ENCODE measurements at places on chromosomes 13 and 19. TPM values are rescaled to one million over a fixed set of nuclear protein-coding genes. Genes with fewer than 3 reads are reported as not detected.
A peak's percentile ranks its signal among the peaks of the same experiment; 100 is the strongest.

Gene HS6ST3
- not detected for total RNA-seq

Gene ZNF99
- total RNA-seq, result not detected

Gene ZNF415
- total RNA-seq, result 3.2 TPM

Gene TSSK6
- total RNA-seq, result 0.74 TPM

DNA sequence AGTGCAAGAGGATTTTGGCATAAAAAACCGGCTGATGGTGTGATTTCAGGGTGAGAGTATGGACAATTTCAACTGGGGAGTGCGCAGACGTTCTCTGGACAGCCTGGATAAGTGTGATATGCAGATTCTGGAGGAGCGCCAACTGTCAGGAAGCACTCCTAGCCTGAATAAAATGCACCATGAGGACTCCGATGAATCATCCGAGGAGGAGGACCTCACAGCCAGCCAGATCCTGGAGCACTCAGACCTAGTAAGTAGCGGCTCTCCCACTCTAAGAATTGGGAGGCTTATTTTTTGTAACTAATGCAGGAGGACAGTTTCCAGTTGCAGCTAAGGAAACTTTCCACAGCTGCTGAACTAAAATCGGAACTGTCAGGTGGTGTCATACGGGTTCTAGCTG lies 53.6 kb downstream of the ZAR1L start:
- H3K27me3 ChIP-seq, result no peaks in the 10 kb centered on the region
- no peak overlapping the region for H3K4me3 ChIP-seq
- DNase-seq, result peak; percentile 63
- H3K36me3 ChIP-seq, result no peaks in the 10 kb centered on the region

DNA sequence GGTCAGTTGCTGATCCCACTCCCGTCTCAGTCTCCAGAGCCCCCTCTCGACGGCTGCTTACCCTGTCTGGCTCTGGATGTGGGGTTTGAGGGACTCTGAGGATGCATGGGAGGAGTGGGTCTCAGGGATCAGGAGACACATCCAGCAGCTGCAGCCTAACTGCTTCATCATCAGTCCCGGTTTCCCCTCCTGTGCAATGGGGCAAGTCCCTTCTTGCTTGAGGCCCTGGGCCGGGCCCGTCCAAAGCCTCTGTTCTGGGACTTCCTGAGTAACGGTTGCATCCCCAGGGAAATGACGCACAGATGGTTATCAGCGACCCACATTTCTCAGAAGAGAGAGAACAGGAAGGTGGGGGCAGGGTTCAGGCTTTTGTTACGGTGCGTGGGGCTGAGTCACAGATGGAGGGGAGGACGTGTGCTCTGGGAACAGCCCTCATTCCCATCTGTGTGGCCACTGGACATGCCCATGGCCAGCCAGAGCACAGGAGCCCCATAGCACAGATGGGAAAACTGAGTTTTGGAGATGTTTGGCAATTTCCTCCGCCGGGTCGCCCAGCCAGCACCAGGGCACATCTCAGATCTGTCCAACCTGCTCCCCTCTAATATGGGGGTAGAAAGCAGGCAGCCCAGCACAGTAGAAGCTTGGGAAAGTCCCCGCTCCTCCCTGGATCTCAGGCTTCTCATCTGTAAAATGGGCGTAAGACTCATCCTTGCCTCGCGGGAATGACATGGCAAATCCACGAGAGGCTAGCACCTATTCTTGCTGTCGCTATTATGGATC lies 19.3 kb downstream of the GNA15 start:
- peaks cover 16% of the 10 kb centered on the region for H3K4me1 ChIP-seq
- 0 out of 2 replicates have a peak, but pooled peaks cover 2% of the 10 kb centered on the region for H3K36me3 ChIP-seq
- DNase-seq, result peak; percentile 99
- no peaks in the 10 kb centered on the region for H3K27me3 ChIP-seq

- no peak overlapping the region for H3K27ac ChIP-seq
- DNase-seq, result no peak
- H3K27me3 ChIP-seq, result no peaks in the 10 kb centered on the region
- H3K36me3 ChIP-seq, result peaks cover 26% of the 10 kb centered on the region
- peaks cover 3% of the 10 kb centered on the region for H3K4me1 ChIP-seq
Observed at GRCh38 chr19:49533551-49534488, 6.0 kb downstream of the RCN3 start.

GRCh38 chr13:93398167-93399035 lies 171.8 kb downstream of the GPC6 start:
- H3K27me3 ChIP-seq, result no peaks in the 10 kb centered on the region
- no peaks in the 10 kb centered on the region for H3K36me3 ChIP-seq
- H3K4me1 ChIP-seq, result no peaks in the 10 kb centered on the region
- no peak overlapping the region for H3K27ac ChIP-seq
- DNase-seq, result no peak
- H3K4me3 ChIP-seq, result no peak overlapping the region

DNA sequence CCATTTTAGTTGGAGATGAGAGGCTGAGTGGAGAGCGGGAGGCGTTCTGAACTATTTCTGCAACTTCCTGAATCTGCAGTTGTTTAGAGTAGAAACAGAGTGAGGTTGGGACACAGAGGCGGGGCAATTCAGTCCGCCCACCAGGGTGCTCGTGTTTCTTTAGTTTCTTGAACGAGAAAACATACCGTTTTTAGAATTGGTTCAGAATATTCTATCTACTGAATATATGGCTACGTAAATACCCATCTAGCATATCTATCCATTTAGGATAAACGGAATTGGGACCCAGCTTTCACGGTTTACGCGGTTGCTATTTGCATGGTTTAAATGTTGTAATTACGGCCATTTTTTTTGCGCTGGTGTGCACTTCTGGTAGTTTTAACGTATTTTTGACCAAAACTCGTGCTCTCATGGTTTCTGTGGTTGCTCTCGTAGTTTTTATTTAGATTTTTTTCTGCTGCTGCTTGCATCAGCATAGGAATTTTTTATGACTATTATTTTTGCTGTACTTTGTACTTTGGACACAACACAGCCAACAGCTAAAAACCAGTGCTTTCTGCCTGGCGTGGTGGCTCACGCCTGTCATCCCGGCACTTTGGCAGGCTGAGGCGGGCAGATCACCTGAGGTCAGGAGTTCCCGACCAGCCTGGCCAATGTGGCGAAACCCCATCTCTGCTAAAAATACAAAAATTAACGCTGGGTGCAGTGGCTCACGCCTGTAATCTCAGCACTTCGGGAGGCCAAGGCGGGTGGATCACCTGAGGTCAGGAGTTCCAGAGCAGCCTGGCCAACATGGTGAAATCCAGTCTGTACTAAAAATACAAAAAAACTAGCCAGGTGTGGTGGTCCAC lies 32.7 kb downstream of the TIMM13 start:
- 0 out of 2 replicates have a peak, but pooled peaks cover 5% of the 10 kb centered on the region for H3K4me1 ChIP-seq
- no peaks in the 10 kb centered on the region for H3K27me3 ChIP-seq
- no peaks in the 10 kb centered on the region for H3K36me3 ChIP-seq
- DNase-seq, result no peak
- peak overlapping the region; percentile 24 for H3K4me3 ChIP-seq

- H3K4me1 ChIP-seq, result peaks cover 45% of the 10 kb centered on the region
- no peak overlapping the region for H3K4me3 ChIP-seq
- peaks cover 28% of the 10 kb centered on the region for H3K36me3 ChIP-seq
Observed at GRCh38 chr13:110299283-110299840, 7.6 kb downstream of the COL4A1 start.

Data from SJSA1 (cell line).